ENCODE measurements at places on chromosomes 5 and 9. TPM values are rescaled to one million over a fixed set of nuclear protein-coding genes. Genes with fewer than 3 reads are reported as not detected.

The TSSK1B gene
- polyA plus RNA-seq, result not detected

The GMCL2 gene
- not detected for polyA plus RNA-seq

The SPATA31D4 gene
- polyA plus RNA-seq, result not detected

The GLE1 gene
- polyA plus RNA-seq, result 33.2 TPM

The PIK3R1 gene
- 38.0 TPM for polyA plus RNA-seq

The GLDC gene
- polyA plus RNA-seq, result 11.4 TPM

The PRRC1 gene
- 36.3 TPM for polyA plus RNA-seq

The CDX1 gene
- not detected for polyA plus RNA-seq

The ZDHHC11 gene
- 11.4 TPM for polyA plus RNA-seq

The MSX2 gene
- polyA plus RNA-seq, result not detected

The PRR16 gene
- polyA plus RNA-seq, result 1.7 TPM

The ZNF454 gene
- 1.1 TPM for polyA plus RNA-seq

The KDM4C gene
- 20.7 TPM for polyA plus RNA-seq

The ECM2 gene
- not detected for polyA plus RNA-seq

The JADE2 gene
- 1.9 TPM for polyA plus RNA-seq

The PAPPA gene
- 0.40 TPM for polyA plus RNA-seq

The PCA3 gene
- polyA plus RNA-seq, result not detected

The ITGA1 gene
- polyA plus RNA-seq, result 0.10 TPM

The F12 gene
- polyA plus RNA-seq, result 1.4 TPM

The SNX2 gene
- 36.1 TPM for polyA plus RNA-seq

The SPARC gene
- polyA plus RNA-seq, result 15.3 TPM

The GABRB2 gene
- 101 TPM for polyA plus RNA-seq

The FANCG gene
- 56.0 TPM for polyA plus RNA-seq

The TMEM245 gene
- 32.1 TPM for polyA plus RNA-seq

The PDE4D gene
- polyA plus RNA-seq, result 35.9 TPM

The KCNN2 gene
- polyA plus RNA-seq, result 1.6 TPM
